ENCODE measurements at places on chromosomes 4 and X.

GRCh38 chr4:159017323-159018026 lies 85.4 kb upstream of the RAPGEF2 start:
- DNase-seq = no peak

- DNase-seq = no peak
Measured at GRCh38 chrX:19990151-19990555, 708 bp downstream of the BCLAF3 start.

- no peak for DNase-seq
Measured at GRCh38 chrX:120235284-120235683, 15.3 kb upstream of the ZBTB33 start.

GRCh38 chr4:26619784-26620183 lies 35.9 kb downstream of the TBC1D19 start:
- DNase-seq = no peak

GRCh38 chr4:28287831-28288233 lies 1427.2 kb downstream of the STIM2 start:
- no peak for DNase-seq

GRCh38 chr4:179530958-179531357 lies 2088.7 kb upstream of the AGA start:
- no peak for DNase-seq

- DNase-seq = no peak
Measured at GRCh38 chr4:169254546-169254983, 16.2 kb downstream of the SH3RF1 start.

- no peak for DNase-seq
Measured at GRCh38 chrX:107724653-107725052, 50.9 kb downstream of the TSC22D3 start.

GRCh38 chrX:39822133-39822748 lies 275.5 kb downstream of the BCOR start:
- no peak for DNase-seq

DNA sequence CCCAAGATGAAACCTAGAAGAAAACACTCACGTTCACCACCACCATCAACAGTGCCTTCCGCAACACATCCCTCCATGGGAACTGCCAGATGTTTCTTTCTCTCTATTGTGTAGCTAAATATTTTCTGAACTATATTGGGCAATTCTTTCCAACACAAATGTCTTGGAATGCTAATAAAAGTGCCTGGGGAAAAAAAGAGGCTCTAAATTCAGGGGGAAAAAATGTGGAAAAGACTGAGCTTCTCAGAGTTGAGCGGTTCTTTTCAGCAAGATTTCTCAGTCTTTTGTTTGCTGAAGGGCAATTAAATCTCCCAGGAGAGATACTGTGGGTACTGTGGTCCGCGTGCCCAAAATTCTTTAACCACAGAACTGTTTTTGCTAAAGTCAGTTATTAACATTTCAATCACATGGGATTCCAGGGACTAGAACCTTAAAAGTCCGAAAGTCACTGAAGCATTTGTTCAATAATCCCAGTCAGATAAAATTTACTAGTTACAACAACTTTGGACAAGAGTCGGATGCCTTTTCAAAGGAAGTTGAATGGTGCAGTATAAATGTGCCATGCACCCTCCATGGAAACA lies 51.9 kb upstream of the DHRSX start:
- no peak for DNase-seq

- DNase-seq = no peak
Measured at GRCh38 chr4:83281307-83281706, 3.3 kb downstream of the COQ2 start.

DNA sequence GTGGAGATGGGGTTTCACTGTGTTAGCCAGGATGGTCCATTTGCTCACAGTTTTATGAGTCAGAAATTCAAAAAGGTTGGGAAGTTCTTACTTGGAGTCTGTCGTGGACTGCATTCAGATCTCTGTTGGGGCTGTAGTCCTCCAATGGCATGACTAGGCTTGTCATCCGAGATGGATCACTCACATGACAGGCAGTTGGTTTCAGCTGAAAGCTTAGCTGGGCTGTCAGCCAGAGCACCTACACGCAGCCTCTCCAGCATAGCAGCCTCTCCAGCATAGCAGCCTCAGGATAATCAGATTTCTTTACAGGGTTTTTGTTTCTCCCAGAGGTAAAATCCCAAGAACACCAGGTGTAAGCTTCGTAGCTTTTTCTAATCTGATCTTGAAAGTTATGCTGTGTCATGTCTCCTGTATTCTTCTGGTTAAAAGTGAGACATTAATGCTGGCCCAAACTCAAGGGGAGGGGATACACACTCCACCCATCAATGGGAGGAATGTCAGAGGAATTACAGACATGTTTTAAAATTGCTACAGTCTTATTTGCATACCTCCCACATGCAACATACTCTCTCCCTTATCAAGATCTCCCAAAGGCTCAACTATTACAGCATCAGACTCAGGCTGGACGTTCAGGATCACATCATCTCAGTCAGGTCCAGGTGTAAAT lies 31.6 kb upstream of the SOD3 start:
- no peak for DNase-seq

DNA sequence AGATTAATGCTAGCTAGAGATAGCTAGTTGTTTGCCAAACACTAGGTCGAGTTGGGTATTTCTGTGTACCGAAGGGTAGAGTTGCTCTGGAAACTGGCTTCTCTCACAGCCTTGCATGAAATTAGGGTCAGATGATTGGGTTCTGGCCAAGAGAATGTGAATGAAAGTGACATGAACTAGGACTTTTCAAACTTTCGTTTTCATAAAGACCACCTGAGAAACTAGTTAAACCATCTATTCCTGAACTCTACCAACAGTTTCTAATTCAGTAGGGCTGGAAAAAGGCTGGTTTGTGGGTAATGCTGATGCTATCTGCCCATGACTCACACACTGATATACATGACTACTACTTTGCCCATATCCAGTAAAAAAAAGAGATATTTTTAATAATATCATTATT lies 157.6 kb downstream of the GASK1B start:
- no peak for DNase-seq

- no peak for DNase-seq
Measured at GRCh38 chr4:141899103-141899502, 262.7 kb downstream of the IL15 start.

GRCh38 chr4:52164116-52164515 lies 113.0 kb downstream of the SPATA18 start:
- no peak for DNase-seq

- no peak for DNase-seq
Measured at GRCh38 chr4:99921174-99921573, 25.2 kb downstream of the DNAJB14 start.

DNA sequence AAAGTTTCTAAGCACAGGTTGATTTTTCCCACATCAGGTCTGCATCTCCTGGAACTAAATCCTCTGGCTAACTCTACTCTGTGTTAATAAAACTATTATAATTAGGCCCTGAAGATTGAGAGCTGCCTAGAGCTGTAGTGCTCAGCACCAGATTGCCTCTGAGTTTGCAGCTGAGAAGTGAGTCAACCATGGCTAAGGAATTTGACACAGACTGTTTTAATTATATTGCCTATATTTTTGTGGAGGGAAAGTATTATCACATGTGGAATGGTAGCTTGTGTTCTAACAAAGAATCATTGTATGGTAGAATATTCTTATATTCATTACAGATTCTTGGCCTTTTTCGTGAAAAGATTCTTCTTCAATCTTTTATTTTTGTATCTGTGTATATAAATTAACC lies 1907.6 kb upstream of the TENM3 start:
- DNase-seq = no peak

DNA sequence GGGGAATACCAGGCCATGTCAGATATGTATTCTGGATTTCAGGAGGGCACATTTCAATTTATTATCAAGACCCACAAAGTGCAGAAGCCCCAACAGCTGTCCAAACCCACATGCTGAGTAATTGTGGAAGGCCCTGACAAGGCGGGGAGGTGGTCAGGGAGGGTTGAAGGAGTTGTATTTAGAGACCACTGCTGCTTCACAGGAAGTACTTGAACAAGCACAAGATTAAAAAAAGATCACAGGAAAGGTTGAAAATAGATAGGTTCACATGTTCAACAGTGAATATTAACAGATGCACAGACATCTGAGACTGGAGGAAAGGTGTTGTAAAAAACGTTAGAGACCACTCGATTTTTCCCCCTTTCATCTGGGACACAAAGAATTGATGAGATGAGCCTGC lies 17.9 kb downstream of the ATP8A1 start:
- no peak for DNase-seq

GRCh38 chr4:4689694-4690440 lies 148.0 kb upstream of the STX18 start:
- no peak for DNase-seq

Data from stimulated activated CD8-positive, alpha-beta memory T cell treated with anti-CD3 and anti-CD28 coated beads, Interleukin-4, amount 100 ng/mL, for 4 hours (primary cell).